ENCODE measurements at places on chromosomes 1 and 21.

DNA sequence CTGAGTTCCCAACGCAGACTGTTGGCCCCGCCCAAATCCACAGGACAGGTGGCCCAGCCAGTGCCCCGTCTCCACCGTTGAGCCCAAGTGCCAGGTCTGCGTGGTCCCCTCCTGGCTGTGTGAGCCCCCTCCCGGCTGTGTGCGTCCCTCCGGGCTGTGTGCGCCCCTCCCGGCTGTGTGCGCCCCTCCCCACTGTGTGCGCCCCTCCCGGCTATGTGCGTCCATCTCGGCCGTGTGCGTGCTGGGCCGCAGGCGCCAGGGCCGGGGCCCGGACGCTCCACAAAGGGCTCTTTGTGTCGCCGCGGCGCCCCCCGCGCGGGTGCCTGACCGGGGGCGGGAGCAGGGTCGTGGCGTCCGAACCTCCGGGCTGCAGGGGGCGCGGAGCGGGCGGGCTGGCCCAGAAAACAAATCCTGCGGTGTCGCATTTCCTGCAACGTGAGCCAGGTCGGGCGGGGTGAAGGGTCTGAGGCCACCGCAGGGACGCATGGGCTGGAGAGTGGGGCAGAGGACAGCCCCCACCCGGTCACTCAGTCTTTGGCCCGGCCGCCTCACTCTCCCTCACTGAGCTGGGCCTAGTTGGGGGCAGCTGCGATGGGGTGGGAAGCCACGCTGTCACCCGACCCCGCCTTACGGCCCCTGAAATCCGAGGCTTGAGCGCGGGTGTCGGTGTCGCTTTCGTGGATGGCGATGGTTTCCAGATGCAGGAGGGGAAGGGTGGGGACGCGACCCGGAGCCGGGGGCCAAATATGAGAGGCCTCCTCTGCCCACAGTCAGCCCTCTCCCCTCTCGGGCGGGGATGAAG lies 18.8 kb downstream of the TNFRSF25 start:
- DNase-seq: no peak

GRCh38 chr1:66523562-66523961 lies 10.4 kb upstream of the SGIP1 start:
- no peak for DNase-seq

DNA sequence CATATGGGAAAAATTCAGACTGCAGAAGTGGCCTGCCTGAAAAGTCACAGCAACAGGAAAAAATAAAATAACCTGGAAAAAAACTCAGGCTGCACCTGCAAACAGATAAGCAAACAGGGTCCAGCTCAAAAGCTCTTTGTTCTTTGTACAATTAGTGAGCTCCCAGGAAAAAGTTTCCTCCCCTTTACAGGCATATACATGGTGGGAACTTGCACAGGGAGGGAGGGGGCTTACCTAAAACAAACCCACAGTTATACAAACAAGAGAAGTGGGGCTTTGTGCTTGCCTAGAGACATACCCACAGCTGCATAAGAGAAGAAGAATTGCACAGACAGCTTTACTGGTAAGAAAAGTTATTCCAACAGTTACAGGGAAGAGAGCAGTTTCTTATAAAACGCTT lies 31.7 kb upstream of the COG2 start:
- DNase-seq: no peak

- no peak for DNase-seq
Observed at GRCh38 chr21:45408801-45409261, 3.9 kb downstream of the COL18A1 start.

- DNase-seq: no peak
Observed at GRCh38 chr1:182715531-182715930, 31.1 kb upstream of the RGS8 start.
